ENCODE measurements at places on chromosomes 6 and 20. TPM values are rescaled to one million over a fixed set of nuclear protein-coding genes. Genes with fewer than 3 reads are reported as not detected.
A peak's percentile ranks its signal among the peaks of the same experiment; 100 is the strongest.

DNA sequence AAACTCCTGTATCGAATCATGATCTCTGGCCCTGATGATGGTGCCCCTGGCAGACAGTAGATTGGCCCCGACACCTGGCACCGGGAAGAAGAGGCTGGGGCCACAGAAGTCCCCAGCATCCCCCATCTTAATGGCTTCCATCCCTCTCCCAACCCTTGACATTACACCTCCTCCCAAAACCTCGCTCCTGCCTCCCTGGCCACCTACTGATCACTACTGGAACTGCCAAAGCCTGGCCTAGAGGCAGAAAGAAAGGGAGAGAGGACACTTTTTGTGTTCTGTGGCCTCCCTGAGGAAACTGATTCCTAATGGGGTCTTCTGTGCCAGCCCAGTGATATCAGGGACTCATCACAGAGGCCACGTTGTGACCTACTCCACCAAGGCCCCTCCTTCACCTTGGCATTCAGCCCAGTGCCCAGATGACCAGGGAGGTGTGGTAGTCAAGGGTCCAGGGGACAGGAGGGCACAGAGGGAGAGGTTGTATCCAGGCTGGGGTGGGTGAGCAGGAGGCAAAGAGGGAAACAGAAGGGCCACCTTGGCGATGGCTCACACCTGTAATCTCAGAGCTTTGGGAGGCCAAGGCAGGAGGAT is 6.1 kb downstream of the C20orf173 start:
- no peak overlapping the region for H3K4me3 ChIP-seq
- H3K27ac ChIP-seq, result no peak overlapping the region
- H3K27me3 ChIP-seq, result no peaks in the 10 kb centered on the region

DNA sequence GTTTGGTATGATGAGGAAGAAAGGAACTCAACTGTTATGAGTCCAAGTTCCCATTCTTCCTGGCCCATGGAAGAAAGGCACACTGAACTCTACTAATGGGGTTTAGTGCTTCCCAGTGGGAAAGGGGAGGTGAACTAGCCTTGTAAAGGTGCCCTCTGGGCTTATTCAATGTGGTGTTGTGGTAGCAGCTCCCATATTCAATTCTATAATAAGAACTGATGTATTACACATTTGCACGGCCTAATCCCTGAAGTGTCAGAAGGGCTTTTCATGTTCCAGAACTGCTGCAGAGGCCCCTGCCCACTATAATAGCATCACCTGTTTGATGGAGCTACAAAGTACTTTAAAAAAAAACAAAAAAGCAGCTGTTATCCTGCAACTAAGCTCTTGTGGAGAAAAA is 17.1 kb downstream of the PRKN start:
- H3K4me3 ChIP-seq, result no peak overlapping the region
- H3K27ac ChIP-seq, result no peak overlapping the region
- H3K4me1 ChIP-seq, result no peaks in the 10 kb centered on the region
- H3K36me3 ChIP-seq, result no peaks in the 10 kb centered on the region
- peaks cover 3% of the 10 kb centered on the region for H3K27me3 ChIP-seq
- DNase-seq, result no peak

BCAS4 gene
- 12.4 TPM for total RNA-seq

- H3K4me1 ChIP-seq, result no peaks in the 10 kb centered on the region
- H3K27me3 ChIP-seq, result no peaks in the 10 kb centered on the region
- no peak overlapping the region for H3K27ac ChIP-seq
- H3K36me3 ChIP-seq, result no peaks in the 10 kb centered on the region
Measured at GRCh38 chr6:117477988-117478852, 4.3 kb upstream of the DCBLD1 start.

DNA sequence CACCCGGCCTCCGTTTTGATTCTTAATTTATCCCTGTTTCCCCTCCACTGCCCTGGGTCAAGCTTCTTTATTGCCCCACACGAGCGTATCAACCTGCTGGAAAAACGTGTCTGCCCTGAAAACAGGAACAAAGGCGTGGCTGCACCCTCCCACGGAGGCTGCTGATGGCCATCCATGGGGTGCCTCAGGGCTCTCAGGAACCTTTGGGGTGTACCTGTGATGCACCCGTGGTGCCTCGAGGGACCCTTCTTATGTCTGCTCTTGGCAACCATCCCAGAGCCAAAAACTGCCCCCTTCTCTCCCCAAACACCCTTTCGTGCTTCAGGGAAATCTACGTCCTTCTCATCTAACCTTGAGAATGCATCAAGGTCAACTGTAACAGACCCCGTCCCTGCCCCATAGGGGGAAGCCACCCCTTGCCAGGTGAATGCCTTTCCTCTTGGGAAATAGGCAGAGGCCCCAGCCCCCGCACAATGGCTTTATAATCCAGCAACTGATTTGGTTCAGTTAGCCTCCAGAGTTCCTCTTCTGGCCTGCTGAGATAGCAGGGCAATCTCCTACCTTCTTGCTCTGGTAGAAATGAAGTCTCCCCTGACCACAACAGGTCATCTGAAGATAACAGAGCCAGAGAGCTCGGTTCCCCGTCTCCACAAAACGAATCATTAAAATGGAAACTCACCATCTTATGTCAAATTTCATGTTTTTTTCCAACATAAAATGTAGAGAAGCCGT is 29.4 kb downstream of the PSMG4 start:
- DNase-seq, result no peak
- no peaks in the 10 kb centered on the region for H3K4me1 ChIP-seq
- H3K27me3 ChIP-seq, result no peaks in the 10 kb centered on the region
- no peaks in the 10 kb centered on the region for H3K36me3 ChIP-seq

BCAS1 gene
- total RNA-seq, result 4.0 TPM

DNA sequence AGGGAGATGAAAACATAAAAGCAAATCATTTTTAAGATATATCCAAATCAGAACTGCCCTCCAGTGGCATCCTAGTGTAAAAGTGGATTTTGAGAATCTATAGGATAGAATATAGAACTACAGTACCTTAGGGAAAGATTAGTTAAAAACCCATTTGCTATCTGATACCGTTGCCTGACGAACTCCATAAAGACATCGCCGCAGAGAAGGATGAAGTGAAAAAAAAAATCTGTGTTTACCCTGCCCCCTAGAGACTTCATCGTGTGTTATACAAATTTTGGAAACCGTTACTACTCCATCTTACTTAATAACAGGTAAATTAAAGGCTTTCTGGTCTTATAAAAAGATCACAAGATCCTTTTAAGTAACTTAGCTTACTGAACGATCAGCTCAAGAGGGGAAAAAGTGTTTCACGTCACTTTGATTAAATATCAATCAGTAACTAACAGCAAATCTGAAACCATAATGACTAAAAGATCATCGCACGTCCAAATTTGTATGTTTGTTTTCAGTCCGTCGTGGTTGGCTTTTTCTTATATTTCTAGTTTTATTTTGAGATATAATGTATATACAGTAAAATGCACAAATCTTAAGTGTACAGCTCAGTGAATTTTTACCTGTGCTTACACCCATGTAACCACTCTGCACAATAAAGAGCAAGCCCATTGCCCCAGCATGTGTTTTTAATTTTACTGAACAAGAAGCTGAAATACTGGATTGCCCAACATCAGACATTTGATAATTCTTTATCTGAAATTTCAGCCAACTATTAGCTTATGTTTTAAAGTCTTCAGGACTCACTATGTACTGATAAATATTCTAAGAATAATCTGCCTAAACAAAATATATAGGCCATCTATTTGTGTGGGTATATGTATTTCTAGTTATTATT is 881 bp upstream of the MCM3 start:
- H3K4me3 ChIP-seq, result peak overlapping the region; percentile 65
- no peak for DNase-seq
- peaks cover 21% of the 10 kb centered on the region for H3K4me1 ChIP-seq

- peaks cover 18% of the 10 kb centered on the region for H3K36me3 ChIP-seq
- no peak overlapping the region for H3K4me3 ChIP-seq
- H3K4me1 ChIP-seq, result no peaks in the 10 kb centered on the region
- DNase-seq, result no peak
Measured at GRCh38 chr20:35369804-35370203, 42.0 kb downstream of the UQCC1 start.

DNA sequence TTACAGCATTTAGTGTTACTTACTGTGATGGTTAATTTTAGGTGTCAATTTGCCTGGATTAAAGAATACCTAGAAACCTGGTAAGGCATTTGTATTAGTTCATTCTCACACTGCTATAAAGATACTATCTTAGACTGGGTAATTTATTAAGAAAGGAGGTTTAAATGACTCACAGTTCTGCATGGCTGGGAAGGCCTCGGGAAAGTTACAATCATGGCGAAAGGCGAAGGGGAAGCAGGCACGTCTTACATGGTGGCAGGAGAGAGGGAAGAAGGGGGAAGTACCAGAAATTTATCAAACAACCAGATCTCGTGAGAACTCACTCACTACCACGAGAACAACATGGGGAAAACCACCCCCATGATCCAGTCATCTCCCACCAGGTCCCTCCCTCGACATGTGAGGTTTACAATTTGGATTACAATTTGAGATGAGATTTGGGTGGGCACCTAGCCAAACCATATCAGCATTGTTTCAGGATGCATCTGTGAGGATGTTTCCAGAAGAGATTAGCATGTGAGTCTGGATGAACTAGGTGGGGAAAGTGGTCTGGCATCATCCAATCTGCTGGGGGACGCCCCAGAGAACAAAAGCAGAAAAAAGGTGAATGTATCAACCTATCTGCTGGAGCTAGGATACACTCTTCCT is 76.8 kb downstream of the MKKS start:
- no peak overlapping the region for H3K27ac ChIP-seq
- H3K27me3 ChIP-seq, result no peaks in the 10 kb centered on the region
- peaks cover 11% of the 10 kb centered on the region for H3K4me1 ChIP-seq
- DNase-seq, result no peak
- no peaks in the 10 kb centered on the region for H3K36me3 ChIP-seq

DNA sequence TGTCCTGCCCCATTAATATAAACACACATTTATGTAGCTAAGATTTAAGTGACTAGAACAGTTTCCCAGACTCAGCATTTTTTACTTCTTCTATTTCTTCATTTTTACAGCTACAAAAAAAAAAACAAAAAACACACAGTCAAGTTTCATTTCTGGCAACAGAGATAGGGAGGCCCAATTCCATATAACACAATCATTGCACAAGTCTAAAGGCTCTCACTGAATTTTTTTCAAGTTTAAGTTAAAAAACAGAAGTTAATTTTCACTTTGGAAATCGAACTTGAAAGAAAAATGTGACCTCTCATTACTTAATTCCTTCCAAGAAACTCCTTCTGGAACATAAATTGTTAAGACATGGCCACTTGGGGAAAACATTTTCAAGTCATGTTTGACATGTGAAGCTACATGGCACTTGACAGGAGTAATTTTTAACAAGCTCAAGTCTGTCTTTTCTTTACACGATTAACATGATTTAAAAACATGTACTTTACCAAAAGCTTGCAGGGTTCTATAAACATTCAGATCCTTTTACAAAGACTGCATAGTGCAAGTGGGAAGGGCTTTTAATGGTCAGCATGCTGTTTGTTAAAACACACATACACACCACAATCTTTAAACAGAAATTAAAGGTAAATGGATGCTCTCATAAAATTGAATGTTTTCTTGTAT is 100.1 kb upstream of the CCDC28A start:
- H3K4me1 ChIP-seq, result 0 out of 2 replicates have a peak, but pooled peaks cover 3% of the 10 kb centered on the region
- no peaks in the 10 kb centered on the region for H3K36me3 ChIP-seq
- no peaks in the 10 kb centered on the region for H3K27me3 ChIP-seq

- no peak overlapping the region for H3K27ac ChIP-seq
- no peaks in the 10 kb centered on the region for H3K36me3 ChIP-seq
- H3K4me1 ChIP-seq, result no peaks in the 10 kb centered on the region
- no peak overlapping the region for H3K4me3 ChIP-seq
- DNase-seq, result no peak
Measured at GRCh38 chr6:69232496-69232895, 564.3 kb downstream of the LMBRD1 start.

OR12D3 gene
- not detected for total RNA-seq

DNA sequence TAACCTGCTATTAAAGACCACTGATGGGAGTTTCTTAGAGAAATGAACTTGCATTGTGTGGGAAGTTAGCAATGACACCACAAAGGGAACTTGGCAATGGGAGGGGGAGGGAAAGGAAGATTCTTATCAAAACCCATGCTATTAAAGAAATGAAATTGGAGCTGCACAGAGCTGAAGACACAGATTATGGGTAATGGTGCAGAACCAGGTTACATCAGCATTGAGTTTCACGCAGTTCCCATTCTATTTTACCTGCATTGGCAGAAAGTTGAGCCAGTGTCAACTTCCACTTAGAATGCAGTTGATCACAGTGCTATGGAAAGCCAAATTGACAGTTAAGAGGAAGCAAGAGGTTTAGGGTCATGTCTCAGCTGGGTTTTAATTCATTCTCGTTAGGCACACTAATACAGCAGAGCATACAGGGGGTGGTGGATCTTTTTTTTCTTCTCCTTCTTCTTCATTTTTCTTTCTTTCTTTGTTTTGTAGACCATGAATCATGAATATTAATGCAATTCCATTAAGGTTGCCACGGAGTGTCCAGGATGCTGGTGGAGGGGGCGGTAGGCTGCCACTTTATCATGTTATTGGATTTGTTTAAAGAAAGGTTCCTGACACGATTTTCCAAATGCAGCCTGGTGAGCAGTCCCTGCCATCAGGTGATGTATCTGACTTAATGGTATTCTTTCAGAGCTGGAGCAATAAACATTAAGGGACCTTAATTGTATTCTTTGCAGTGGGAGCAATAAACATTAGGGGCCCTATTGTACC is 1092.0 kb upstream of the MAP3K7 start:
- H3K36me3 ChIP-seq, result no peaks in the 10 kb centered on the region
- H3K4me3 ChIP-seq, result no peak overlapping the region
- H3K27ac ChIP-seq, result no peak overlapping the region
- H3K27me3 ChIP-seq, result no peaks in the 10 kb centered on the region
- H3K4me1 ChIP-seq, result no peaks in the 10 kb centered on the region

GRCh38 chr20:63119121-63119962 is 96.6 kb downstream of the YTHDF1 start:
- no peak overlapping the region for H3K27ac ChIP-seq
- no peaks in the 10 kb centered on the region for H3K4me1 ChIP-seq
- H3K4me3 ChIP-seq, result no peak overlapping the region

ZNFX1 gene
- total RNA-seq, result 24.1 TPM

DNA sequence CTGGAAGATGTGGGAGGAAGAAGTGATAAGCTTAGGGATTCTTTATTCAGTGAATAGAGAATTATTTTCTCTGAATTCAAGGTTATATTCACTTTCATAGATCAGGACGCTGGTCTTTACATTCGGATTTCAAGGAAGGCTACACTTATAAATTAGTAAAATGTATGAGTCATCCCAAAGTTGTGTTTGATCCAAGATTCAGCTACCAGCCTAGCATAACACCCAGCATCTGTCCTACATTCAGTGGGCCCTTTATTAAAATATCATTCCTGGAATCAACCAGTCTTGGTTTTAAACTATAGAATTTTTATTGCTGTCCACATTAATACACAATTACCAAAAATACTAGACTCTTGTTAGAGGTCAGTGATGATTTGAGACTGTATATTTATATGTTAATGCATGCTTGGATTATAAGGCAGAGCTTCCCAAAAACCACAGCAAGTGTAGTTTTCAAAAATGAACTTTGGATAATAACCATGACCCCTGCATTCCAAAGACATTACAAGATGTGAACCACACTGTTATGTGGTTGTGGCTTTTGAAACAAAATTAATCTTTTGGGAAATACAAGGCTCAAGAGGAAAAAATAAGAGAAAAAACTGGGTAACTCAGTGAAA is 210.7 kb upstream of the CNR1 start:
- no peak for DNase-seq
- no peaks in the 10 kb centered on the region for H3K36me3 ChIP-seq
- no peak overlapping the region for H3K4me3 ChIP-seq
- H3K27ac ChIP-seq, result no peak overlapping the region
- no peaks in the 10 kb centered on the region for H3K27me3 ChIP-seq

GRCh38 chr20:35451295-35451694 is 4.1 kb upstream of the CEP250 start:
- no peak for DNase-seq
- no peaks in the 10 kb centered on the region for H3K27me3 ChIP-seq
- H3K4me1 ChIP-seq, result peaks cover 15% of the 10 kb centered on the region
- H3K4me3 ChIP-seq, result no peak overlapping the region

NHLRC1 gene
- 0.90 TPM for total RNA-seq

BEND3 gene
- 3.8 TPM for total RNA-seq
